KBM-7 (cell line): ENCODE measurements at places on chromosomes 6 and 20.

DNA sequence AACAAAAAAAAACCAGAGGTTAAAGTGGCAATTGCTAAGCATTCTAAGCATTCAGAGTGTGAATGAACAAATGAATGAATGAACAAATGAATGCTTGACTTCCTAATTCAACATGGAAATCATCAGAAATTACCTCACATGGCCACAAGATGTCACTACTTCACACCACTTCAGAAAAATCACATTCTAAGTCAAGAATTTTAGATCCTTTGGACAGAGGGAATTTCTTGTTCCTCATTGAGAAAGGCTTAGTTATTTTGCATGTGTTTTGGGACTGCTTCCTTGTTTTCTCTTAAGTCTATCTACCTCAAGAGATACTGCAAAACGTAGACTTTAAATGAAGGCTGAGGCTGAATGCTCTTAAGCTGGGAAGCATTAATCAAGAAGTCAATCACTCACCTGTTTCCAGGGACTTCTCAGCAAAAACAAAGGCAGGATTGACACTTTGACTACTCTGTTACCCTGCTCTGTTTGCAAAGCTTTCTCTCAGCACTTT is 120.2 kb downstream of the MBOAT1 start:
- DNase-seq = peak; percentile 87

DNA sequence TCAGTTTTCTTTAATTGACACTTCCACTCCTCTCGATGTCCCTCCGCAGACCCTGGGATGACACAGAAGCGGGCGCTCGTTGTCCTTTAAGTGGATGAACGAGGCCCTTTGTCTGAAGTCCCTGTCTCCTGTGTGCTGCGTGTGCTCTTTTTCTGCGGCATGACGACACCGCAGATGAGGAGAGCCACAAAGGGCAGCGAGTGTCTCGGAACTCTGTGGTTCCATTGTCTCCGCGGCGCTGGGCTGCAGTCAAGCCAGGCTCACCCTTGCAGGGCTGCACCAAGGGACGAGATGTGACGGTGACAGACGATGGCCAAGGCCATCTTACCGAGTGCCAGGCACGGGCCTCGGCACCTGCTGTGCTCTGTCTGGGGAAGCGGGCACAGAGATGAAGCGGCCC is 10.6 kb downstream of the PRR18 start:
- DNase-seq = no peak

DNA sequence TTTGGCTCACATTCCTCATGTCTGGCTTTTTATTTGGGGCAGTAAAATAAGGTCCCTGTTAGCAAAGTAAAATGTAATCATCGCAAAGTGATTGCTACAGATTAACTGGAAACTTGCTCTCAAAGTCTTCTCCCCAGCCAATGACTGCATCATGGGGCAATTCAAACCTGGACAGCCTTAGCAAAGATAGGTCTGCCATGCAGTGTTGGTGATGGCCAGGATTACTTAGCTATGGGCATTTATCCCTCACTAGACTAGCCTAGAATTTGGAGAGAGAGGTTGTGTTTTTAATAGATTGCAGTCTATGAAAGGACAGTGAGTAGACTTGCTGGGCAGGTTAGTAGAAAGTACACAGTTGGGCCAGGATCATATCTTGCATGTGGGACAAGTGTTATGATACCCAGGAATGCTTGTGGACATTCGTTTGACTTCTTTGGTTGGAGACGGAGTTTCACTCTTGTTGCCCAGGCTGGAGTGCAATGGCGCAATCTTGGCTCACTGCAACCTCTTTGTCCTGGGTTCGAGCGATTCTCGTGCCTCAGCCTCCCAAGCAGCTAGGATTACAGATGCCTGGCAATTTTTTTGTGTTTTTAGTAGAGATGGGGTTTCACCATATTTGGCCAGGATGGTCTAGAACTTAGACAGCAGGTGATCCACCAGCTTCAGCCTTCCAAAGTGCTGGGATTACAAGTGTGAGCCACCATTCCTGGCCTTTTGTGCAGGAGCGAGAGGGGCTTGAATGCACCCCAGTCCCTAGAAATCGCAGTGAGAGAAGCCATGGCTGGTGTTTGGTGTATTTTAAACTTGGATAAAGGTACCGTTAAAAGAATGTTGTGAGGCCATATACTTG is 3.4 kb downstream of the RPS12 start:
- DNase-seq = no peak

DNA sequence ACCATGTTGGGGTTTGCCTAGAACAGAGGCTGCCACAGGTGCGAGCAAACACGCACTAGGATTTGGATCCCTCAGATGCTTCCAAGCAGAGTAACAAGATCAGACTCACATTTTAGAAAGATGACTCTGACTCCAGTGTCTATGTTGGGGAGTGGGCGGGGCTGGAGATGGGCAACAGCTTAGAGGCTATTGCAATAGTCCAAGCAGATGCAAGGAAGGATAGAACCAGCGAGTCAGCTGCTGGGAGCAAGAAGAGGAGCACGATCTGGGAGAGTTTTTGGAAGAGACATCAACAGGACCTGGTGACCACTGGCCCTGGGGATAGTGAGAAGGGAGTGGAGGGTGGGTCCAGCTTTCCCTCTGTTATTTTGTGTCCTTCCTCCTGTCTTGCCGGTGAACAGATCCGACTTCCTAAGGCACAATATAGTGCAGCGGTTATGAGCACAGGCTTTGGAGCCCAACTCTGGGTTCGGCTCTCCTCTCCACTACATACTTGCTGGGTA is 52.7 kb downstream of the FGD2 start:
- no peak for DNase-seq

DNA sequence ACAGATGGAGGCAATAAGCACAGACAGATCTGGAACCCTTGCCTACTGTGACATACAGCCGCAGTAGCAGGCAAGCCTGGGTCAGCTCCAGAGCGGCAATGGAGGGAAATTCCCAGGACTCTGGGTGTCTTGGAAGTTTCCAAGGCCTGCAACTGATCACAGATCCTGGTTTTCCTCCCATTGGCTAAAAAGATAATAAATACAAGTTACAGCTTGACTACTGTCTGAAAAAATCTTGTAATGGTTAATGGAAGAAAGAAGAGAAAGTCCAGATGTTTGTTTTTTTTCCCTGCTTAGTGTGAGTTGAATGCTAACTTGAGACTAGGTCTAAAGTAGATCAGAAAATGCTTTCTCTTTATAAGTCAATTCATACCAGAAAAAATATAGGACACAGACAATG is 307.6 kb downstream of the ALDH8A1 start:
- no peak for DNase-seq
